ENCODE measurements at places on chromosomes 5 and 9.

DNA sequence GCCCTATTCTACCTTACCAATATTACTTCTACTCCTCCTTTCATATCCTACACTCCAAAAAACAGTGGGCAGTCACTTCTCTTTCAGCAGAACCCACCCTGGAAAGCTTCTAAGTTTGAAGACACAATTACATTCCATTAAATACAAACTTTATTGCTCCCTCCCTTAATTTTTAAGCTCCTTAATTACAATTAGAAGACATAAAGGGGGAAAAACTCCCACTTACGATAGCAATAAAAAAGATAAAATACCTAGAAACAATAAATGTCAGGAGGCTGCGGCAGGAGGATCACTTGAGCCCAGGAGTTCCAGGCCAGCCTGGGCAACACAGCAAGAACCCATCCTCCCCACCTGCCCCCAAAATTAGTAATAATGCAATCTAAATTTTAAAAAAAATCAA, 9.6 kb downstream of the RNF145 start:
- no peak for DNase-seq

DNA sequence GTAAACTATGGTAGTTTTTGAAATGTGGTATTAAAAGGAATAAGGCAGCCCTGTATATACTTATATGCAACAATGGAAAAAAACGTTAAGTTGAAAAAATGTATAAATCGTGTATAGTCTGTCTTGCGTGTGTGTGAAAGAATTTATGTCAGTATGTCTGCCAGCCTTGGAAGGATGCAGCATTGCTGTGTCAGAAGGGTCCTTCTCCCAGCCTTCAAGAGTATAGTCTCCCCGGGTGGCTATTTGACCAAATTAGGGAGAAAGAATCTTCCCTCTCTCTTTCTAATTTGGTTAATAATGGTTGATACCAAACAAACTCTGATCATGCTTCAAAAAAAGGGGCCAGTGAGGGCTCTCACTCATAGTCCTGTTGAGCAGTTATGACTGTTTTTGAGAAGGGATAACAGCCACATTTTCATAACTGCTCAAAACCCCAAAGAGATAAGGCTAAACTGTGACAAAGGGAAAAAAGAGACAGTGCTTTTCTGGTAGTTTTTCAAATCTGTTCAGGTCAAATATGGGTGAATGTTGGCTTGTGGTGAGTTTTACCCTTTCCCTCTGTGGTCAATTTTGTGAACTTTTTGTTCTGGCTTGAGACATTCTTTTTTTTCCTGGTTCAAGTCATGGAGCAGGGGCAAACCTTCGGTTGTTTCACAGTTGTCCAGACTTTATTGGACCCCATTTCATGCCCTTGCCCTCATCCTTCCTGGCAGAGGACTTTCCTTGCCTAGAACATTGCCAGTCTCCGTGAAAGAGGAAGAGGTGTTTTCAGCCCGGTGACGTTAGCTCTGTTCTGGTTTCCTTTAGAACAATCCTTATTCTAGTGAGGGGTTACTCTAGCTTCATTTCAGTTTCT, 21.0 kb downstream of the SNX30 start:
- DNase-seq = no peak

DNA sequence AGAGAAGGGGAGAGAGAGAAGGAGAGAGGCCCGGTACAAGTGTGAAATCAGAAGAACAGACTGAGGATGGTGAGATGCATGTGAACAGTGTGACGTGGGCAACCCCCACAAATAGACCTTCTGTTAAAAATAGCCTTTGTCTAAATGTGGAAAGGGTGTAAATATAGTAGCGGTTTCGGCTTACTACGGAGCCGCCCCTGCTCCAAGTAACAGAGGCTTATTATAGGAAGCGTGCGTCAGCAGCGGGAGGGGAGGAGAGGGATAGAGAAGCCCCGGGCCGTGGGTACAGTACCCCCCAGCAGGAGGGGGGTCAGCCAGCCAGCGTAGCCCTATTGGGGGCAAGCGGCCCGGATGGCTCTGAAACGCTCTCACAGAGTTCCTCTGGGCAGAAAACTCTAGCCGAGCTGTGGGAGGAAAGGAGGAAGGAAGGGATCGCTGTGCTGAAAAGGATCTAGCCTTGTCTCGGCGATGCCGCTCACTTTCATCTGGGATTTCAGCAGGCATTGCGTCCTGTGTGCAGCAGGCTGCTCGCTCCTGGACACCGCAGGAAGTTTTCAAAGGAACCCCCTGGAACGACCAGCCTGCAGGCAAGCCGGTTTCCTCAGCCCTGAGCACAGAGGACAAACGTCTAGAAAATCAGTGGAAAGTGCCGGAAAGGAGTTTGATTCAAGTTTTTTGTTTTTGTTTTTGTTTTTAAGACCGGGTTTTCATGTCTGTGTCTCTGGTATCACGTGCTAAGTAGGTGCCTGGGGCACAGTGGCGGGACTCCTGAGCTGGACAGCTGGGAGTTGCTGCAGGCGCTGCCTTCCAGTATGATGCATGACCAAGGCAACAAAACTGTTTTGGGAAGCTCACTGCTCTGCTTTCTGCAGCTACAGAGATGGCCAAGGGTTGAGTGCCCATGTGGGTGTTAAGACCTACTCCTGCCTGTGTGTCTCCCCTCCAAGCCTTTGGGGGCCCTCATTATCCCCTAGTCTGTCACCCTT, 146.6 kb downstream of the SEC61B start:
- DNase-seq = peak; percentile 29

- no peak for DNase-seq
Observed at GRCh38 chr5:178284093-178284675, 51.6 kb upstream of the PHYKPL start.

DNA sequence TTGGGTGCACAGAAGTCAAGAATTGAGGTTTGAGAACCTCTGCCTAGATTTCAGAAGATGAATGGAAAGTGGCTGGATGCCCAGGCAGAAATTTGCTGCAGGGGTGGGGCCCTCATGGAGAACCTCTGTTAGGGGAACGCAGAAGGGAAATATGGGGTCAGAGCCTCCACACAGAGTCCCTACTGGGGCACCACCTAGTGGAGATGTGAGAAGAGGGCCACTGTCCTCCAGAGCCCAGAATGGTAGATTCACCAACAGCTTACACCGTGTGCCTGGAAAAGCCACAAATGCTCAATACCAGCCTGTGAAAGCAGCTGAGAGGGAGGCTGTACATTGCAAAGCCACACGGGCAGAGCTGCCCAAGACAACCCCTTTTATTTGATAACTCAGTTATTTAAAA, 383.5 kb downstream of the TLE4 start:
- no peak for DNase-seq

DNA sequence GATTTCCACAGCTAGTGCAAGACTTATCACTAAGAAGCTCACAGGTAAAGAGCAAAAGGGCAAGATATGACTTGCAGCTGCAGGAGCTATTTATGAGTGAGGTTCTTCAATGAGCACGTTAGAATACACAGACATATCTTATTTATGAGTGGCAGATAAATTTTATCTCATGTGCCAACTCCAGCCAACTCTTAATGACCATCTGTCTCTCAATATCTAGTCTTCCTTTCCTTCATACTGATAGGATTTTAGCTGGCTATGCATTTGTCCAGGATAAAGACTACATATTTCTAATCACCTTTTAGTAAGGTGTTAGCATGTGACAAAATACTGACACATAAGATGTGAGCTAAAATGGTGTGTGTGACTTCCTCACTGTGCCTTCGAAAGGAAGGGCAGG, 304.5 kb downstream of the TRPM3 start:
- DNase-seq = no peak

- DNase-seq = no peak
Observed at GRCh38 chr5:3252235-3252634, 343.4 kb upstream of the IRX1 start.

DNA sequence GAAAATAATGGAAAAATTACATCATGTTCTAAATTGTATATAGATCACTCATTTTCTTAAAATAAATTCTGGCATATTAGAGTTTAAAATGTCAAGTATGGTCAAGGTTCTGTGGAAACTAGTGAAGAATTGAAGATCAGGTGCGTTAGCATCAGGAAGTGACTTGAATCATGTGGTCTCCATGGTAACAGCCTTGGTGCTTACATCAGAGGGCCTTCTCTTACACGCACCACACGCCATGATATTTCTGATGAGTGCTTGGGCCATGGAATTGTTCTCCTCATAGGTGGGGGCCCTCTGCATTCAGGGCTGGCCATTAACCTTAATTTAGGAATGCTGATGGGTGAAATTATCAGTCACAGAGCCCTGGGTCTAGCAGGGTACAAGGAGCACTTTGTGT, 288.1 kb upstream of the EFNA5 start:
- DNase-seq = no peak

- DNase-seq = no peak
Observed at GRCh38 chr9:70422371-70423043, 8.1 kb upstream of the KLF9 start.

DNA sequence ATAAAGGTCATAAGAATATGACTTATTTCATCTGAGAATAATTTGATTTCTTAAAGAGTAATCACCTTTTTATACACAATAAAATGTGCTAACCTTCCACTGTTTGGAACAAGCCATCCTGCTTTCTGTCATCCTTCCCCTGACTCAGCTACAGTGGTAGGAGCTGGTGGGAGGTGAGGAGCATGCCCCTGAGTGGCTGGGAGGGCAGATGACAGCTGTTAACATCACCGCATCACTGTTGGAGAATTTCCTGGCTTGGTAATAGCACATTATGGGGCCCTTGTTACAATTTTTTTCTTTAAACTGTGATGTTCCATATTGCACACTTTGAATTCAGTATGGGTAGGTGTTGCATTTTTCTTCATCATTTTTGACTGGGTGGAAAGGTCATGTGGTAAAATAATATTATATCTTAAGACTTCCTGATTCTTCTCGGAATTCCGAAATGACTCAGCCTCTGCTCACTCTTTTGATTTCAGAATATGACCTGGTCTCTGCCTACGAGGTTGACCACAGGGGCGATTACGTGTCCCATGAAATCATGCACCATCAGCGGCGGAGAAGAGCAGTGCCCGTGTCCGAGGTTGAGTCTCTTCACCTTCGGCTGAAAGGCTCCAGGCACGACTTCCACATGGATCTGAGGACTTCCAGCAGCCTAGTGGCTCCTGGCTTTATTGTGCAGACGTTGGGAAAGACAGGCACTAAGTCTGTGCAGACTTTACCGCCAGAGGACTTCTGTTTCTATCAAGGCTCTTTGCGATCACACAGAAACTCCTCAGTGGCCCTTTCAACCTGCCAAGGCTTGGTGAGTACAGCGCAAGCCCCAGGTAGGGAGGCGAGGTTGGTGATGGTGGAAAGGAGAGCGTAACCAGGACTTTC, 5.8 kb downstream of the ADAMTS16 start:
- no peak for DNase-seq

- DNase-seq = no peak
Observed at GRCh38 chr5:154278908-154279307, 88.4 kb downstream of the GALNT10 start.

DNA sequence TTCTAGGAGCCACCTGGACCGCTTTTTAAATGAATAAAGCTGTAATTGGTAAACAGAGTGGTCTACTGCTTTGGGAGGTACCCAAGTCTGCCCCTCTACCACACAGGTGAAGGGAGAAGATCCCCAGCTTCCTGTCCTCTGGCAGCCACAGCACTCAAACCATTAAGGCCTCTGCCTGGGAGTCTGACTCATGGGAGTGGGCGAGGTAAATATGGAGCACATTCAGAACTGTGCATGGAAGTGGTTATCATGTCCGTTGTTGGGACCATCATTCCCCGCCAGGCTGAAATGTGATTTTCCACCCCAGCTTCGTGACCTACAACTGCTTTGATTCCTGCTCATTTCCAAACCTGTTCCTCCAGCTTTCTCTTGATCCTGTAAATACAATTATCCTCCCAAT, 59.5 kb upstream of the ALDH1B1 start:
- DNase-seq = no peak

- DNase-seq = peak; percentile 68
Observed at GRCh38 chr5:141488591-141489561, at the start of gene PCDHGC5. TSS of gene PCDHGC5 (plus strand) at chr5:141489081. CDS start at chr5:141489241, 160 bp downstream.

GRCh38 chr5:89275066-89275855, 392.3 kb upstream of the MEF2C start:
- no peak for DNase-seq

DNA sequence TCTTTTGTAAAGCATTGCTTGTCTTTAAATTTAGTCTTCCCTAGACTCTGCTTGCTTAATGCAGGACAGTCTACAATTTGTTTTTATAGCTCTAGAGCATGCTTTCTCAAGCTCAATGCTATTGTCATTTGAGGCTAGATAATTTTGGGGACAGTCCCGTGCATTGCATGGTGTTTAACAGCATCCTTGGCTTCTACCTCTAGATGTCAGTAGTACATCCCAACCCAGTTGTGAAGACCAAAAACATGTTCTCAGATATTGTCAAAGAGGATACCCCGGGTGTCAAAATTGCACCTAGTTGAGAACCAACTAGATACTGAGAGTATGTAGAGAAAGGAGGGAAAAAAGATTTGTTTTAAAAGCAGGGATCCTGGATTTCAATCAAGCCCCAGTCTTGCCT, 277.5 kb downstream of the CEMIP2 start:
- DNase-seq = no peak

DNA sequence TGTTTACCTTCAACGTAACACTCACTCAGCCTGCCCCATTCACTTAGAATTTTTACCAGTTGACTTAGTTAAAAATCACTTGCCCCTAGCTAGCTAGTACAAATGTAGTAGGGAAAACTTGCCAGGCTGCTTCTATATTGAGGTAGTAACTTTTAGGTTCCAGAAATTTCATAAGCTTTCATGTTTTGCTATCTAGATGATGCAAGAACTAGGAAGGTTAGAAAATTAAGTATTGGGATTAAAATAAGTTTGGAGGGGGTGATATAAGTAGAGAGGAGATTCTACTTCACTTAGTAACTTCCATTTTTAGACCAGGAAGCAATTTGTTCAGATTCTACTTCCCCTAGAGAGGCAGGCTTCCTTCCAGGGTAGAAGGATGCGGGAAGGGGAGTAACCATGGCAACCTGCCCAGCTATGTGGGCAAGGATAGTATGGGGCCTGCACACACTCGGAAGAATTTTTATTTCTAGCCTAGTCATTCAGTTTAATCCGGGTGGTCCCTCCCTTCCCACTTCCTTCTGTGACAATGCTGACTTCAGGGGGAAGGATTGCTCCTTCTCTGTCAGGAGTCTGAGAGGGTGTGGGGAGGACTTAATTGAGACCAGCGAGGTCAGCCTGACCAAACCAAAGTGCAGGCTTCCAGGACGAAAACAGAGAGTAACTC, 4.2 kb downstream of the DAB2 start:
- peak; percentile 38 for DNase-seq

- no peak for DNase-seq
Observed at GRCh38 chr9:118009614-118010013, 305.4 kb downstream of the TLR4 start.

DNA sequence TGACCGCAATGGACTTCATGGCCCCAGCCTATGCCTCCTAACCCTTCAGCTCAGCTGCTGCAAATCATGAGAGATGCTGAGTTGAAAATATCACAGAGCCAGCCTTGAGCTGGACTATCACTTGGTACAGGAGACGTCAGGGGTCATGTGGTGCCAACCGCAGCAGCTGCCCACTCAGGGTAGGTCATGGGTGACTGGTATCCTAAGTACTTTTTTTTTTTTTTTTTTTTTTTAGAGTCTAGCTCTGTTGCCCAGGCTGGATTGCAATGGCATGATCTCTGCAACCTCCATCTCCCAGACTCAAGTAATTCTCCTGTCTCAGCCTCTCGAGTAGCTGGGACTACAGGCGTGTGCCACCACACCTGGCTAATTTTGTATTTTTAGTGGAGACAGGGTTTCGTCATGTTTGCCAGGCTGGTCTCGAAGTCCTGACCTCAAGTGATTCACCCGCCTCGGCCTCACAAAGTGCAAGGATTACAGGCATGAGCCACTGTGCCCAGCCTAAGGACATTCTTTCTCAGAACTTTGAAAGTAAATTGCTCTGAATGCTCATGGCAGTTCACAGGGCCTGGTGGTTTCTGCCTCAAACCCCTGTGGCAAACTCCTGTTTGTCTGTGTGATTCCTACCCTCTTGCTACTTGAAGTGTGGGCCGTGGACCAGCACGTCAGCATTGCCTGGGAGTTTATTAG, 21.3 kb downstream of the WWC1 start:
- no peak for DNase-seq
